Heart left ventricle (tissue), 16 donors: ENCODE measurements at places on chromosomes 16 and 17. TPM values are rescaled to one million over a fixed set of nuclear protein-coding genes. Genes with fewer than 3 reads are reported as not detected.

Gene GPR139
- total RNA-seq: not detected

Gene GP1BA
- not detected for total RNA-seq

Gene KIF2B
- total RNA-seq: not detected

Gene DRG2
- 17.9 TPM for total RNA-seq

Gene MT1M
- 16.2 TPM for total RNA-seq

Gene FSCN2
- total RNA-seq: 0.72 TPM

Gene TP53TG3F
- total RNA-seq: 0.21 TPM

Gene PRR35
- not detected for total RNA-seq

Gene CALB2
- 76.2 TPM for total RNA-seq

Gene FAM171A2
- 2.1 TPM for total RNA-seq

Gene PPP1R1B
- total RNA-seq: 0.54 TPM

Gene CHST6
- total RNA-seq: 0.88 TPM

Gene GDPD1
- total RNA-seq: 4.0 TPM

Gene SPATA22
- total RNA-seq: not detected

Gene GFAP
- total RNA-seq: 7.6 TPM

Gene CEP131
- total RNA-seq: 7.6 TPM

Gene ADGRG3
- 0.28 TPM for total RNA-seq

Gene KRT14
- 0.23 TPM for total RNA-seq

Gene PIK3R6
- 1.1 TPM for total RNA-seq

Gene USP32
- 34.9 TPM for total RNA-seq

Gene NXN
- total RNA-seq: 16.8 TPM

Gene ZNF821
- 3.5 TPM for total RNA-seq

Gene OSGIN1
- 5.7 TPM for total RNA-seq

Gene FN3K
- 54.3 TPM for total RNA-seq

Gene PCGF2
- 21.9 TPM for total RNA-seq

Gene CCL14
- total RNA-seq: 3.2 TPM

Gene RASD1
- 1.5 TPM for total RNA-seq

Gene PRCD
- 1.6 TPM for total RNA-seq
